ENCODE measurements at places on chromosomes 13 and 19.

DNA sequence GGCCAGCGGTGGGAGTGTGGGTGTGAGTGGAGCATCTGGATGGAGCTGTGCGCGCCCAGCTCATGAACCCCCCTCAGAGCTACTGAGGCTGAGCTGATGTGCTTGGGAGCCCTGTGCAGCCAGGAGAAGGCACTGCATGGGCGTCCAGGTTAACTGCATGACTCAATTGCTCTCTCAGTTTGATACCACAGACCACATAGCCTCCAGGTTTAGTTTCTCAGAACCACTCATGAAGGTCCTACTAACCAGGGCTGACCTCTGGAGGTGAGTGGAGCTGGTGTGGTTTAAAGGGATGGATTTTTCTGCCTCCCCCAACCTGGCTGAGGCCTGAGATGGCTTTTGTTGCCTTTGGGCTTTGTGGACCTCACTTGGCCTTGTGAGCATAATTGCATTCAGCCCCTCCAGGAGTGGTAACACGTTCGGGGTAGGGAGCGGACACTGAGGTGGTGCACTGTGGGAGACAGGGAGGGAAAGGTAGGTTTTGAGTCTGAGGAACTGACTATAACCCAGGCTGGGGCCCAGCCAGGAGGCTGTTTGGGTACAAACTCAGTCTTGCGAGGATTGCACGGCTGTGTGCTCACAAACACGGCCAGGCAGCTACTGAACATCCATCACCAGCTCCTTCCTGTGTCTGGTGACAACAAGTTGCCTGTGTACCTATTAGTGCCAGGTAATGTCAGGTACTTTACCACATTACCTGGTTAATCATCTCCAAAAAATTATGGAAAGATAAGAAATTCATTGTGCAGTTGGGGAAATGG is 97.5 kb downstream of the RGCC start:
- ATAC-seq = peak; percentile 44

DNA sequence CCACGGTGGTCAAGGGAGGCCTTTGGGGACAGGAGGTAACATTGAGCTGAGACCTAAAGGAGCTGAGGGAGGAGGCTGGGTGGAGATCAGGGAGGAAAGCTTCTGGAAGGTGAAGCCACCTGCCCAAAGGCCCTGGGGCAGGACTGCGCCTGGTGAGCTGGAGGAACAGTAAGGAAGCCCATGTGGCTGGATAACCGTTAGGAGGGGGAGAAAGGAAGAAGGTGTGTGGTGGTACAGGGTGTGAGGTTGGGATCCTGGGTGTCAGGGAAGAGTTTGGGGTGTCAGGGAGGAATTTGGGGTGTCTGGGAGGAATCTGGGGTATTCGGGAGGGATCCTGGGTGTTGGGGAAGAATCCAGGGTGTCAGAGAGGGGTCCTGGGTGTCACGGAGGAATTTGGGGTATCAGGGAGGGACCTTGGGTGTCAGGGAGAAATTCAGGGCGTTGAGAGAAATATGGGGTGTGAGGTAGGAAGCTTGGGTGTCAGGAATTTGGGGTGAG is 695 bp downstream of the TICAM1 start:
- ATAC-seq = peak; percentile 52

- no peak for ATAC-seq
These were observed 551.4 kb downstream of the TBC1D4 start for GRCh38 chr13:74930402-74931165.

DNA sequence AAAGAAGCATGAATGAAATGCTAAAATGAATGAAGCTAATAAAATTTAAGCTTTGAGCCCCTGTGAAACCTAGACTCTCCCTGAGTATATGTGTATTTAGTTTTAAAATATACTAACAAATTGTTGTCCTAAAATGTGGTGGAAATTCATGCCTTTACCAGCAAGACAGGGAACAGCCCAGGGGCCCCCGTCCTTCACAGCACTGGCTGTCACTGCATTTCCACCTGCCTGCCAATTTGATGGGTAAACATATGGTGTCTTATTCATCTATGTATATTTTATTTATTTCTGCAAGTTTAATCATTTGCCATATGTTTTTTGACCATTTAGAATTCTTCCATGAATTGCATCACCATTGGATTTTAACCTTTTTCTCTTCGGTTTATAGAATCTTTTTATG is 463.7 kb upstream of the NBEA start:
- no peak for ATAC-seq

- no peak for ATAC-seq
These were observed 1052.8 kb upstream of the SPRY2 start for GRCh38 chr13:81393721-81394120.

- ATAC-seq = no peak
These were observed 2.1 kb upstream of the RAD23A start for GRCh38 chr19:12943437-12944044.

DNA sequence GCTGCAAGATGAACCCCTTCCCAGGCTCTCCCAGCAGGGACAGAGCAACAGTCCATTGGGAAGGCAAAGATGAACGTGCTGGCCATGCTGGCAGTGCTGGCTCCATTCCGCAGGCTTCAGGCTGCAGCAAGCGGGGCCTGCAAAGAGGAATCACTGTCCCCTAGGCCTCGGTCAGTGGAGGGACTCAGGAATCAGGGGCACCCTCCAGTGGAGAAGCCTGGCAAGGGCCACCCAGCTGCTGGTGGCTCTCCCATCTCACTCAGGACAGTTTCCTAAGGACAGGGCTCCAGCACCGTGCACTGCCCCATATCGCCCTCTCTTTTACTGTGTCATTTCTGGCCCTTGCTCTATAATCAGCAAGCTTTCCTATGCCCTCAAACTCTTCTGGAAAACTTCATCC is 498.6 kb downstream of the EFNB2 start:
- no peak for ATAC-seq

All from esophagus mucosa (tissue), 1 donor.